ENCODE measurements at places on chromosomes 11 and 22. TPM values are rescaled to one million over a fixed set of nuclear protein-coding genes. Genes with fewer than 3 reads are reported as not detected.

OR4D5 gene
- not detected for polyA plus RNA-seq

MFRP gene
- polyA plus RNA-seq = not detected

TEAD1 gene
- 14.0 TPM for polyA plus RNA-seq

MMP10 gene
- 0.25 TPM for polyA plus RNA-seq

DEFB131B gene
- polyA plus RNA-seq = not detected

ACRV1 gene
- polyA plus RNA-seq = not detected
